ENCODE measurements at places on chromosomes 3 and 15.

DNA sequence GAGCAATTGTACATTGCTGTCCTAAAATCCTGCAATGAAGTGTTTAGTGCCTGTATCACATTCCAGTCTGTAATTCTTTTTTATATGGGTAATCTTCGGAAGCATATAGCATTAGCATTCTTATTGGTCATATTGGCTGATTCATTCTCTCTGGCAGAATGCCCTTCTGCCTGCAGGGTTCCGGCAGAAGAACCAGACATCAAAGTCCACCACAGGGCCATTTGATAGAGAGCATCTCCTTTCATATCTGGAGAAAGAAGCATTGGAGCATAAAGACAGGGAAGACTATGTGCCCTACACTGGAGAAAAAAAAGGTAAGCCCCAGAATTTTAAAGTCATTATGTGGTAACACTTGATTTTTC is 39.6 kb downstream of the TMOD3 start:
- no peak for DNase-seq

DNA sequence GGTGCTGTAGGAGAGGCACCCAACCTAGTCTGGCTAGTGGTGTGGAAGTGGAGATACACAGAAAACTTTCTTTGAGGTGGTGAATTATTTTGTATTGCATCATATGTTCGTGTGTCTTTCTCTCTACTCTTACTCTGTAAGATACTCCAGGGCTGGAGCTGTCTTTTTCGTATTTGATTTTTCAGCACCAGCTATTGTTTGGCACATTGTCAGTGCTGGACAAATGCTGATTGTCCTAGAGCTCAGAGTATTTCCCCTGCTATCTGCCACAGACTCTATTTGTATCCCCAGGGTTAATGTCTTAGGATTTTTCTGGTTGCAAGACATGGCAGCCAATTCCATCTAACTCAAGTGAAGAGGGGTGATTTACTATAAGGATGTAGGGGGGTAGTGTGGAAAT is 110.5 kb downstream of the SAMMSON start:
- peak; percentile 34 for DNase-seq

DNA sequence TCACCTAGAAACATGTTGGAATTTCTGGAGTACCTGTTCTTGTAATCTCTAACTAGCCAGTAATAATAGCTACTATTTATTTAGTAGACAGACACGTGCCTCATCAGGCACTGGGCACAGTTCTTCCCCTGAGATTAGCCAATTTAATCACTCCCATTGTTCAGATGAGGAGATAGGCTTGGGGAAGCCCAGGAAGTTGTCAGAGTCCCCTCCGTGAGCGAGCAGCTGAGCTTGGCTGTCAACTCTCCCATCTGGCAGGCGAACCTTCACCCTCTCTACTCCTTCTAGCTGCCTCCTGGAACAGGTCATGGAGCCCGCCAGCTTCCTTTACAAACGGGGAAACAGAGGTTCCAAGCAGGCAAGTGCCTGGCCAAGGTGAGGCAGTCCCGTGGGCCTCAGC is 31.1 kb upstream of the FGD5 start:
- no peak for DNase-seq

GRCh38 chr15:31049682-31050615 is 51.6 kb downstream of the TRPM1 start:
- no peak for DNase-seq

DNA sequence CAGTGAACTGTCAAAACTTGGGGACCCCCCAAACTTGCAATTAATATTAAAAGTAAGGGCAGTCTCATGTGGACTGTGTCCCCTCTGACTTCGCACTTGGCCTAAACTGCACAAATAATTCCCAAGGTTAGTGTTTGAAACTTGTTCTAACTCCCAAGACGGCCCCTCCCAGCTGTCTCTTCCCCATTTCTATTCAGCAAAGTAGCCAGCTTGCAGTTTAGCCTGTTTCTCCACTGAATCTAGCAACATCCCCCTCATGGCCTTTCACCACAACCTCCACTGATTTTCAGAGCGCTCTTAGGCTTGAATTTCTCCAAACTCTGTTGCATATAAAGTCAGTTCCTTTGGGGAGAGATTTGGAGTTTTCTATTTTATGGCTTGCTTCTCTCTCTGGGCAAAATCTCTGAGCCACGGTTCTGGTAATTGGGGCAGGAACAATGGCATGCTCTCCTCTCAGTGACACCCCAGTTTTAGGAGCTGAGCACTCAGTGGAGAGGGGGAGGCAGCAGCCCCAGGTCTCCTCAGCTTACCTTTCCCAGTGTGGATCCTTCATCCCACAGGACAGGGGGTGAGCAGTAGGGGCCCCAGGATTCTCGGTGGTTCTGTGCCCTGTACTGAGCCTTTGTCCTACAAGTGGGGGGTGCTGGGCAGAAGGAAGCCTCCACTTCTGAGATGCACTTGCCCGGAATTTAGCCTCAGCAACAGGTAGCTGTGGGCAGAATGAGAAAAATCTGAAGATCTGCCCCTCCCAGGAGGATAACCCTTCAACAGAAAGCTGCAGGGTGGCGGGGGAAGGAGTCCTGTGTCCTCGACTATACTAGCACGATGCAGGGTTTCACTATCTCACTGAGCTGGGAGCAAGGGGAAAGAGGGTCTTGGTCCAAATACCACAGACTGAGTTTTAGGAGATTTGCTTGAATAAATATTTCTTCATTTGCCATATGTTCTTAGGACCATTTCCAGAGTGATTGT is 39.3 kb upstream of the GATA2 start:
- DNase-seq: no peak

- DNase-seq: no peak
Measured at GRCh38 chr3:140288595-140288994, 353.6 kb downstream of the CLSTN2 start.

DNA sequence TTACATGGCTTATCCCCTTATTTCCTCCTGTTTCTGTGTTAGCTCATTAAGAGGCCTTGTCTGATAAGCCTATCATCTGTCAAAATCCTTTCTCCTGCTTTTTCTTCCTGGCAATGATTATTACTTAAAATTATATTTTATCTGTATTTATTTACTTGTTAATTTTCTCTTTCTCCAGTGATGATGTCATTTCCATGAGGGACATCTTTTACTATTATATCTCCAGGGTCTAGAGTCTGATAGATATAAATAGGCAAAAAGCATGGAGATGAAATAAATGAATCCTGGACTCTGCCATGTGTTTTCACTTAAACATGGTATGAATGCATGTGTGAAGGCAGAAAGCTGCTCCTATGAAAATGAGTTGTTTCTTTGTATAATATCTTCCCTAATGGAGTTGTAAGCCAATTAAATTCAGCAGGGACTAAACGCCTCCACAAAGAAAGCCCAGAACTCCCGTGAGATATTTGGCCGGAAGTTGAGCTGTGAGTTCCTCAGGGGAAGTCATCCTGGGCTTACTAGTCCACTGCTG is 375.2 kb downstream of the TUSC7 start:
- no peak for DNase-seq

DNA sequence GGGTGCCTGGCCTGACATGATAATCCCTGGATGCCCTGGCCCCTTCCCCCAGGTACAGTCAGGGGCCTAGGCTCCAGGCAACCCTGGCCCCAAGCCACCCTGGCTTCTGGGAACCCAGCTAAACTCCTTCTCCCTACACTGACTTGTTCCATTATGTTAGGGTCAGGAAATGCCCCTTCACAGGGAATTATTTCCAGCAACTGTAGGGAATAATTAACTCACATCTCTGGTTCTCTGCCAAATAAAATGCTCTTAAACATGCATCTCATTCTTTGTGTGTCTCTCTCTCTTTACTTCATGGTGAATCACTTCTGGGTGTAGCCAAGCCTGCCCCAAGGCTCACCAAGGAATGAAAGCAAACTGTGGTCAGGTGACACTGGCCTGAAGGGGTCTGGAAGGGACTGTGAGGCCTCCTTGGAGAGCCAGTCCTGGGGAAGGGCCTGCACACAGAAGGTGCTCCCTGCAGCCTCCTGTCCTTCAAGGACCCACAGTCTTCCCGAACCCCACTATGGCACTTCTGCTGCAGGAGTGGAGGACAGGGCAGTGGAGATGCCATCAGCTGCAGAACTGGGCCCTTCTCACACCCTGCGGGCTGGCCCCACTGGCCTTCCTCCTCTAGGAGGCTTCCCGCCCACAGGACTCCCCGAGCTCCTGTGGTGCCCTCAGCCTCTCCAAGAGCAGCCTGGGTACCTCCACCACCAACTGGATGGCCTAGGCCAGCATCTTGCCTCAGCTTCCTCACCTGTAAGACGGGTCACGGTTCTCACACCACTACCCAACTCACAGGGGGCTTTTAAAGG is 17.6 kb downstream of the TKT start:
- no peak for DNase-seq

- DNase-seq: no peak
Measured at GRCh38 chr3:115517457-115518050, 105.8 kb upstream of the GAP43 start.

- no peak for DNase-seq
Measured at GRCh38 chr3:3998140-3998922, 199.1 kb downstream of the LRRN1 start.

DNA sequence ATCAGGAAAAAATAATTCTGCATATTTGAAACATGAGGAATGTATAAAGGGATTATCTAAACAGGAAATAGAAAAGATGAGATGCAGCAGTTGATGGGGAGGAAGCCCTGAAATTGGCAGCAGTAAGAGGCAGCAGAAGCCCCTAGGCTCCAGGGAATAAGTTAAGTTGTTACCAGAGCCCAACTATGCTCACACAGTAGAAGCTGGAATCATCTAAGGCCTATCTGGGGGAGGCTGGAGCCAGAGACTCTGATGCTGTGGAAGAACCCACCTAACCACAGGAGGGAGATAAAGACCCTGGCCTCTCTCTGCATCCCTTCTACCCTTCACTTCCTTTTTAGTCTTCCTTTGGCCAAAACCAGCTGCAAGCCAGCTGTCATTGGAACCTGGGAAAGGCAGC is 519.7 kb downstream of the DIPK2A start:
- DNase-seq: no peak

- DNase-seq: no peak
Measured at GRCh38 chr3:23365066-23365465, 161.9 kb downstream of the UBE2E2 start.

DNA sequence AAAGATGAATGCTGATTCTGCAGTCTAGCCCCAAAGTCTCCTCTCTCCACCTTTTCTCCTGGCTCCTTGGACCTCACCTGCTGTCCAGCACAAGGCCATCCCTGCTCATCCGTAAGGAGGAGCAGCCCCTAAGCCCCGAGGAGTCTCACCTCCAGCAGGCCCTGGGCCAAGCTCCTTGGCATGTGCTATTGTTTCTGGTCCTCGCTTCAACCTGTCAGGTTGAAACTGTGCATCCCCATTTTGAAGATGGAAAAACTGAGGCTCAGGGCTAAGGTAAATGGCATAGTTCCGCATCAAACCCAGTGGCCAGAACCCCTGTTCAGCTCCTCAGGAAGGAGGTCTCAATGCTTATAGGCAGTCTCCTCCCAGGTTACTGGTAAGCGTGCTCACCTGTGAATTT is 26.1 kb downstream of the CHDH start:
- DNase-seq: no peak

DNA sequence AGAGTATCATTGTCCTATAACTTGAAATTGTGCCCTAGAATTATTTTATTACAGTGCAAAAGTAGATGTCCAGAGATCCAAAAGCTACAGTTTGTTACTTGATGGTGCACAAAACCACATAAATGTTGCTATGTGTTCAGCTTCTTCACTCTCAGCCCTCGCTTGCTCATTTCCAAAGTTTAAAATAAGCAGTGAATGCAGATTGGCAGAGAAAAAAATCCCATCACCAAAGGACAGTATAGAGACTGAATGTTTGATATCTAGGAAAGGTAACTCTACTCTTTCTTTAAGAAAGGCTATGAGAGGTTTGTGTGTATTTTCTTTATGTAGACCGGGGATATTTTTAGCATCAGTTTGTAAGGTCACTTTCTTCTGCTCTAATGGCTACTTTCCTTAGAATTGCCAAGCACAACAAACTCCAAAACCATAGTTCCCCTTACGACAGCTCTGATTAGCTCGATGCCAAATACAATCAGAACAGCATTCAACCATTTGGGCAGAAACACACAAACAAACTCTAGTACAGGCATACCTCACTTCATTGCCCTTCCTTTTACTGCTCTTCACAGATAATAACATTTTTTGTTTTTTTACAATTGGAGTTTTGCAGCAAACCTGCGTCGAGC is 164.1 kb upstream of the CCDC54 start:
- DNase-seq: no peak

DNA sequence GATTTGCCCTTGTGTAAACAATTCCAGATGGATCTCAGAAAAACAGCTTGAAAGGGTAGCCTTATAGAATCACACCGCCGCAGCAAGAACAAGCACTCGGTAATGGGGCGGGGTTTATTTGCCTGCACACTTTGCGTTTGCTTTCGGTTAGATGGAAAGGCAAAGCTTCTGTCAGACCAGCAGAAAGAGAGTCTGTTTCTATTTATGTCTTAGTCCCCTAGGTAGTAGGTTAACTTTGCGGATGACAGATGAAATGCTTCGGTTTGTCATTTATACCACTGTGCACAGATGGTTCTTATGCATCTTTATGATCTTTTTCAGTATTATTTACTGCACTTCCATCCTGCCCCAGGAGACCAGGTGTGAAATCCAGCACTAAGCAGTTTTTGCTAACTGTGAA is 62.2 kb downstream of the PYDC2 start:
- no peak for DNase-seq

GRCh38 chr3:39519103-39519502 is 51.6 kb downstream of the MOBP start:
- no peak for DNase-seq

GRCh38 chr3:14266361-14266760 is 87.7 kb downstream of the LSM3 start:
- DNase-seq: peak; percentile 78

- no peak for DNase-seq
Measured at GRCh38 chr3:40602778-40603385, 78.1 kb downstream of the ZNF621 start.

All from posterior cingulate gyrus (tissue), 11 donors.